MCF 10A (cell line): ENCODE measurements at places on chromosomes 2 and 18.

DNA sequence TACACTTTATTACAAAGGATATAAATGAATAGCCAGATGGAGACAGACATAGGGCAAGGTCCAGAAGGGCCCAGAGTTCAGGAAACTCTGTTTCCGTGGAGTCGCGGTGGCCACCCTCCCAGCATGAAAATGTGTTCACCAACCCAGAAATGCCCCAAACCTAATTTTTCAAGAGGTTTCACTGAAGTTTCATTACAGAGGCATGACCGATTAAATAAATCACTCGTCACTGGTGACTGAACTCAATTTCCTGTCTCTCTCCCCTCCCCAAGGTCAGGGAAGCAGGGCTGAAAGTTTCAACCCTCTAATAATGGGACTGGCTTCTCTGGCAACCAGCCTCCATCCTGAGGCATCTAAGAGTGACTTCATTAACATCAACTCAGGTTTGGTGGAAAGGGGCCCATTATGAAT is 22.4 kb downstream of the USP40 start:
- H3K4me3 ChIP-seq: no peak overlapping the region
- H3K4me1 ChIP-seq: peaks cover 11% of the 10 kb centered on the region
- peaks cover 60% of the 10 kb centered on the region for H3K36me3 ChIP-seq

DNA sequence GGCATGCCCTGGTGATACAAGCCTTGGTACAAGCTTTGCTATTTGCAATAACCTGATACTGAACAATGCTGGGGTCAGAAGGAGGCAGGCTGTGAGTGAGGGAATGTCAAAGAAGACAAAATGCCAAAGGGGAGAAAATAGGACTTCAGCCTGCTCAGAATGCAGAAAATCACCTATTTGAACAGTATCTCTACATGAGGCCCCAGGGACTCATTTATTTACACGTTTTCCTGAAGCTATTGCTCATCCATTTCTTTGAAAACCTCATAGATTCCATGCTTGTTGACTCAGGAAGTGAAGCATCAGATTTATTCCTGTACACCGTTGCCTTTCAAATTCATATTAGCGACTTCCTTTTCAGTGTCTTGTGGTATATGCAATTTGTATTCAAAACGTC is 69.4 kb upstream of the CBLN2 start:
- no peaks in the 10 kb centered on the region for H3K27me3 ChIP-seq
- no peak overlapping the region for H3K4me3 ChIP-seq
- H3K36me3 ChIP-seq: no peaks in the 10 kb centered on the region
- no peak for DNase-seq
- no peak overlapping the region for H3K27ac ChIP-seq

DNA sequence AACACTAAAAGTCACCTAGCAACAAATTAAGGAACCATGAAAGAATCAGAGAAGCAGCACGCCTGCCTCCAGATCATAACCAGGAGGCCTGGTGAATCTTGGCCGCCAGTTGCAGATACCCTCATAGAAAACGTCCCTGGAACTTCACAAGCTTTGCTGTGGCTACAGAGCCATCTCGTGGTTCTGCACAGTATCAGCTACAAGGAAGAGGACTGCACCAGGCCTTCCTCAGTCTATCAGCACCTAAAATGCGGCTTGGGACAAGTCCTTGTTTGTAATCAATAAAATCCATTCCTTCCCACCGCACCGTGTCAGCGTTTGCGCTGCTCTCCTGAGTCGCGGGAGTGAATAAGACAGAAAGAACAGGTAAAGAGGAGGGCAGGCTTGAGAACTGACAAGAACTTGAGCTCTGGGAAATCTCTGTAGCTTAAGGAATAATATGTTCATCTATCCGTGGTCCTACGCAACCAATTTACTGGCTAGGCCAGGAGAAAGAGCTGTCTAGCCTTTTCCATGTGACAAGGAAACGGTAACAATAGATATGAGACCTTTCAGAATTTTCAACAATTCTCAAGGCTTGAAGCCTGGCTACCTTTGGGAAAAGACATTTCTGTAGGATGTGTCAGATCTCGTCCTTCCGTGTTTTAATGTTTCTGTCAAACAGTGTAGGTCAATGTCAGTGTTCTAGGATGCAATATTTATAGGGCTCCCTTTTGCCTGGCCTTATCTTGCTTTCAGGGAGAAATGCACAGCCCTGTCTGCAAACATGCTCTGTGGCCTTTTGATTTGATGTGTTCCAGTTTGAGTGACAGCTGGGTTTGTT is 128.5 kb upstream of the RAB12 start:
- no peak overlapping the region for H3K4me3 ChIP-seq
- H3K36me3 ChIP-seq: no peaks in the 10 kb centered on the region
- no peak overlapping the region for H3K27ac ChIP-seq
- H3K4me1 ChIP-seq: peaks cover 5% of the 10 kb centered on the region
- H3K27me3 ChIP-seq: peaks cover 26% of the 10 kb centered on the region

DNA sequence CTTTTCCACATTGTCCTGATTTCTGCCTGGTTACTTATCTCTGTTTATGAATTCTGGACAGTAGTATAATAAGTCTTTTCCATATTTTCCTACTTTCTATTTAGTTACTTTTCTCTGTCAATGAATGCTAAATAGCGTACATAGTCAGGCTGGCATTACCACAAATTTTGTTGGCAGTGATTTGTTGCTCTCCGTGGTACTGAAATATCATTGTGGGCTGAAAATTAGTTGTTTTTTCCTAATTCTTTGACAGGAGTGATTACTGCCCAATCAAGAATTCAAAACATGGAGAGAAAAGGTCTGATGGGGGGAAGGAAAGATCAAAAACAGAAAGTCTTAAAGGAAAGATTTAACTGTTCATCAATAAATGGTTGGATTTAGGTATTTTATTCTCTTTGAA is 7.7 kb upstream of the GALNT13 start:
- H3K27me3 ChIP-seq: no peaks in the 10 kb centered on the region
- H3K27ac ChIP-seq: no peak overlapping the region
- H3K36me3 ChIP-seq: no peaks in the 10 kb centered on the region
- H3K4me1 ChIP-seq: no peaks in the 10 kb centered on the region
- H3K4me3 ChIP-seq: no peak overlapping the region

GRCh38 chr18:58529714-58530354 is 99.1 kb downstream of the ALPK2 start:
- DNase-seq: peak; percentile 70
- no peaks in the 10 kb centered on the region for H3K4me1 ChIP-seq
- H3K36me3 ChIP-seq: peaks cover under 1% of the 10 kb centered on the region
- no peaks in the 10 kb centered on the region for H3K27me3 ChIP-seq
- no peak overlapping the region for H3K4me3 ChIP-seq
- H3K27ac ChIP-seq: no peak overlapping the region

GRCh38 chr2:106011380-106011779 is 182.7 kb downstream of the UXS1 start:
- DNase-seq: no peak
- no peak overlapping the region for H3K27ac ChIP-seq
- H3K27me3 ChIP-seq: no peaks in the 10 kb centered on the region
- peaks cover 5% of the 10 kb centered on the region for H3K4me1 ChIP-seq
- H3K36me3 ChIP-seq: no peaks in the 10 kb centered on the region
- no peak overlapping the region for H3K4me3 ChIP-seq

DNA sequence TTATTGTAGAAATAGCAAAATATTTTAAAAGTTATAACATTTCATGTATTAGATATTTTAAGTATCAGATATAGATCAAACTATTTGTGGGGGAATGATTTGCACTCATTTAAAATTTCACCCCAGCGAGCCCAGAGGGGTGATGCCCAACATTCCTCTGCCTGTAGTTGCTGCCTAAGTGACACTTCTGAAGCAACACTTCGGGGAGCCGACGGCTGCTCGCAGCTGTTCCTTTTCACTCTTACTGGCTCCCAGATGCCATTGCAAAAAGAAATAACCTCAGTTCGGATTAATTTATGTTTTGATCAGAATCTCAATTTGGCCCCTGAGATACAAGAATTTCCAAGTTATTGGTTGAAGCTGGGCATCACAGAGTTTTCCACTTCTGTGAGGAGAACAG is 603.8 kb downstream of the PLCL1 start:
- no peak overlapping the region for H3K4me3 ChIP-seq
- no peak for DNase-seq
- H3K27ac ChIP-seq: no peak overlapping the region
- no peaks in the 10 kb centered on the region for H3K4me1 ChIP-seq
- H3K27me3 ChIP-seq: peaks cover 34% of the 10 kb centered on the region

DNA sequence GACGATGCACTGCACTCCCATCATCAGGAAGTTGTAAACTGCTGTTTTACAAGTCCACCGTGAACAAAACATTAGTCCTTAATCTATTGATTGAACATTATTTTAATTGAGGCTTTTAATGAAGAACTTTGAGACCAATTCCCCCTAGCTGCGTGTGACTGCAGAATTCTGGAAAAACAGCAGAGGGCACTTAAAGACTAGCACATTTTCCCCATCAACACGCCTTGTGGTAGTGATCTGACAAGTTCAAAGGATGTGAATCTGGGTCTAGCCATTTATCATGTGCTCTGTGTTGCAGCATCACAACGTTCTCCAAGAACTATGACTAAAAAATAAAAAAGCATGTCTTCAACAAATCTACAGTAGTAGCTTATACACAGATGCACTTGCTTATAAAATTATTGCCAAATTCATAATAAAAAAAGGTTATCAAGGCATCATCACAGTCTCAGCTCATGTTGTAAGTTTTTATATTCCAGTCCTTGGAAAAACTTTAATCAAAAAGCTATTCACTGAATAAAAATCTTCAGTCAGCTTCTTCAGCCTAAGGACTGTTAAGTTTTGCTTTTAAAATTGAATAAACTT is 35.8 kb downstream of the SKOR2 start:
- peak; percentile 61 for DNase-seq
- no peak overlapping the region for H3K4me3 ChIP-seq
- no peaks in the 10 kb centered on the region for H3K4me1 ChIP-seq

DNA sequence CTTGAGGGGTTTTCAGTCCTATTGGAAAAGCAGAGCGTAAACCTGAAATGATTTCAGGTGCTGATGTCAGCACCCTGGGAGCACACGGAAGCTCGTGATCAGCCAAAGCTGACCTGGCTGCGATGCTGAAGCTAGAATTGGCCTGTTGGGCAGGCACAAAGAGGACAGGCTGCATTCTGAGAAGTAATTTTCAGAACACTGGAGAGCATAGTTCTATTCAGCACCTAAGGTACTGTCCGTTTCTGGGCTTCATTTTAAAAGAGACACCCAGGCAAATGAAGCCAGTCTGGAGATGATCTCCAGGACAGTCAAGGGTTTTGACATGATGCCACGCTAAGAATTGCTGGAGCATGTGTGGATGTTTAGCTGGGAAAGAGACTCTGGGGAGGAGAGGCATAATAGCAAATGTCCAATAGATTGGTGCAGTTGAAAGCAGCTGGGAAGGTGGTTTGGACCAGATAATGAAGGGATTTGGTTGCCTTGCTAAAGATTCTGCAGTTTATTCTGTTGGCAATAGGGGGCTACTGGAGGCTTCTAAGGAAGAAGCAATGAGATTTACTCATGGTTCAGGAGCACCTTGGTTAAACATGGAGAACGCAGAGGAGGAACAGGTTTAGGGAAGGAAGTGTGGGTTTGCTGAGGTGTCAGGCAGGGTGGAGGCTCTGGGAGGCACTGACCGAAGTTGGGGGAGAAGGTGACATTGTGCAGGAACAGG is 86.6 kb downstream of the ACOXL start:
- H3K4me1 ChIP-seq: peaks cover 6% of the 10 kb centered on the region
- H3K36me3 ChIP-seq: no peaks in the 10 kb centered on the region
- no peak for DNase-seq
- H3K27ac ChIP-seq: no peak overlapping the region

- H3K4me3 ChIP-seq: no peak overlapping the region
- H3K36me3 ChIP-seq: no peaks in the 10 kb centered on the region
- DNase-seq: peak; percentile 13
- H3K4me1 ChIP-seq: no peaks in the 10 kb centered on the region
Measured at GRCh38 chr2:216727346-216728122, 32.2 kb upstream of the IGFBP5 start.

DNA sequence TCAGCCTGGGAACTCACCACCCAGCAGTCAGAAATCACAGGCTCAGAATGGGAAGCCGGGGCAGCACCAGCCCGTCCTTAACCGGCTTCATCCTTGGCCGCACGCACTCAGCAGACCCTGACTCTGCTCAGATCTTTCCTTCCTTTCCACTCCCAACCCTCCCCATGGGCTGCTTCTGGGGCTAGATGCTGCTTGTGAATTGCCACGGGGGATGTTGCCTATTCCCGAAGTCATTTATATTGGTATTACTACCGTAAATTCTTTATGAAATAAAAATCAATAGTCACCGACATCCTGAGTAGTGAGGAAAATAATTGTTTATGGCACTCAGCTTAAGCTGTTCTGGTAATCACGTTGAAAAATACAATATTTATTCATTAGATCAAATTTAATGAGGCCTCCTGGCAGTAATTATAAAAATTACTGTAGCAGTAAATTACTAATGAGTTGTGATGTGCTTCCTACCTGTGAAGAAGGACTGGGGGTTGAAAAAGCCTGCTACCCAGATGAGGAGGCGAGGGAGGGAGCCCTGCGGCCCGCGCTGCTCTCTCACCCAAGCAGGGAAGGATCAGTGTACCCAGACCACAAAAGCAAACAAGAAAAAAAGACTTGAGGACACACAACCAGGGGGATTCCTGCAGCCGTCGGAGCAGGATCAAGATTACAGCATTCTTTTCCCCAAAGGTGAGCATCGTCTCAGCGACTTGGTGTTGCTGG is 31.5 kb downstream of the CDCA7 start:
- H3K4me1 ChIP-seq: peaks cover under 1% of the 10 kb centered on the region
- H3K27me3 ChIP-seq: no peaks in the 10 kb centered on the region
- H3K27ac ChIP-seq: no peak overlapping the region
- H3K36me3 ChIP-seq: no peaks in the 10 kb centered on the region

GRCh38 chr2:225272173-225272572 is 127.3 kb upstream of the NYAP2 start:
- no peak overlapping the region for H3K27ac ChIP-seq
- peaks cover 1% of the 10 kb centered on the region for H3K27me3 ChIP-seq
- peaks cover 5% of the 10 kb centered on the region for H3K36me3 ChIP-seq
- DNase-seq: peak; percentile 94

DNA sequence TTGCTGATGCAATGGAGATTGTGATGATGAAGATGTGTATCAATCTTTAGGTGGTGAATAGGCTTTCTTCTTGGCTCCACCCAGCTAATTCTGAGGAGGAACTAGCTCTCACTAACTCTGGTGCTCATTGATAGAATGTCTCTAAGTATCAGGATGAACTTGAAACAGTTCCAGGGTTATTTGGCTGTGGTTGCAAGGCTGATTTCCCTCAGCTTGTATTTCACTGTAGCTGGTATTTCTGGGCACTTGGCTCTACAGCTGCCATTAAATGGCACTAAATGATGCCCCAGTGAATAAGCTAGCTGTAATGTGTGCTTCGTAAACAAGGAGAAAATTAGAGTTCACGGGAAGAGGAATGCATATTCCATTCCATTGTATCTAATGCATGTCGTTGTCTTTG is 241.2 kb downstream of the RPIA start:
- H3K27me3 ChIP-seq: peaks cover 57% of the 10 kb centered on the region
- H3K4me1 ChIP-seq: no peaks in the 10 kb centered on the region
- no peak for DNase-seq
- H3K27ac ChIP-seq: no peak overlapping the region
- H3K36me3 ChIP-seq: no peaks in the 10 kb centered on the region
- H3K4me3 ChIP-seq: no peak overlapping the region
